AG10803 (cell line): ENCODE measurements at places on chromosomes 7 and 10.

- peak; percentile 8 for DNase-seq
Observed at GRCh38 chr7:87702326-87702725, 74.1 kb downstream of the RUNDC3B start.

GRCh38 chr10:73746721-73747120, 2.5 kb downstream of the SEC24C start:
- DNase-seq = no peak

- DNase-seq = no peak
Observed at GRCh38 chr7:155882596-155882995, 70.3 kb upstream of the SHH start.

DNA sequence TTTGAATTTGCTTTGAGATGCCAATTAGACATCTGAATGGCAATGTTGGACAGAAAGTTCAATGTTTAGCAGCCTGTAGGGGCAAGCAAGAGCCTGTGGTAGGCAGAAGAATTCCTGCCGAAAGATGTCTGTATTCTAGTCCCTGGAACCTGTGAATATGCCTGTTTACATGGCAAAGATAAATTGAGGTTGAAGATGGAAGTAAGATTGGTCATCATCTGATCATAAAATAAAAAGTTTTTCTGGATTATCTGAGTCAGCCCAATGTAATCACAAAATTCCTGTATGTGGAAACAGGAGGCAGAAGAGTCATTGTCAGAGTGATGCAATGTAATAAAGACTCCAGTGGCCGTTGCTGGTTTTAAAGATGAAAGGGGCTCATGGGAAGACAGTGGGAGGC, 430.5 kb downstream of the MDFIC start:
- DNase-seq = peak; percentile 78

GRCh38 chr7:75616421-75617167, 122.1 kb downstream of the HIP1 start:
- no peak for DNase-seq

DNA sequence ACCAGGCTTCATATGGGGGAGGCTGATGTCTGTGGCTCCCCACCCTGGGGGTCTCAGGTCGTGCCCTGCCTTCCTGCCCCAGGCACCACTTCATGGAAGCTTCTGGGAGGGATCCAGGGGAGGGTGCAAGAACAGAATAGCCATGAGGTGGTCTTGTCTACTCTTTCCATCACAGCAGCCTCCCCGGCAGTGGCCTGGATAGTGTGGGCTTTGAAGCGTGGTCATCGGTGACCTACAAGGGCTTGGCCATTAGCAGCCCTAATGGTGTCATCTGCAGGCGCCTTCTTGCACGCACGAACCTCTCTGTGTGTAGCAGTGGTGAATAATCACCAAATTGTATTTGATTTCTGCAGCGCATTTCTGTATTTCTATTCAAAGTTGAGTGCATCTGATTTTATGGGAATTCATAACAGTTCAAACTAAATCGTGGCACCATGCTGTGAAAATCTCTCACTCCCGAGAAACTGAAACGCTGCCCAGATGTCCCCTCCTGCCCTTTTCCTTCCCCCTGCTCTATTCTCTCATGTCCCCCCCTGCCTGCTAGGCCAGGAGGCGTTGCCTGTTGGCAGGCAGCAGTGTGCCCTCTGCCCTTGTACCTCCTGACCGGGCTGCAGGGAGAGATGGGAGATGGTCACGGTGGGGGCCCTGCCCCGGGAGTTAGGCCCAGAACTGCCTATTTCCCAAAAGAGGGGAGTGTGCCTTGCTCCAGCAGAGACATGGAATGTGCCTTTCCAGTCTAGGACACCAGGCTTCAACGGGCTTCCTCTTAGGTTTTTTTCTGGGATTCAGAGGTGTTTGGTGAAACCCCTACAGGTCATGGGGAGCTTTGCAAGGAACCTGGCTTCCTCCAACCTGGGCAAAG, 34.8 kb downstream of the CDH23 start:
- DNase-seq = no peak

DNA sequence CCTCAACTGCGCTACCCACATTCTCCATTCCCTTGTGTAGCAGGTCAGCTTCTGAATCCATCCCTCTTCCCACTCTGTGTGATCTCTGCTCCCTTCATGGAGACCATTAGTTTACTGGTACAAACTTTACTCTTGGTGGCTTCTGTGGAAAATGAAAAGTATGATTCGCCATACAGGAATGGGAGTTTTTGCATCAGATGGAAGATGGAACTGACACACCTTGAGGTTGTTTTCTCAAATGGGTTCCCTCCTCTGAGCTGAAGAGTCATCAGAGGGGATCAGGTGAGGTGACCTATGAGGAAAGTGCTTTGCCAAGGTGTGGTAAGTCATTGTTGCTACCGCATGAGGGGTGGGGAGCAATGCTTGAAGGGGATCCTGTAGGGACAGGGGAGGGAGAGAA, 266.8 kb downstream of the INHBA start:
- no peak for DNase-seq

- DNase-seq = no peak
Observed at GRCh38 chr10:96295475-96295874, 8.8 kb upstream of the DNTT start.

DNA sequence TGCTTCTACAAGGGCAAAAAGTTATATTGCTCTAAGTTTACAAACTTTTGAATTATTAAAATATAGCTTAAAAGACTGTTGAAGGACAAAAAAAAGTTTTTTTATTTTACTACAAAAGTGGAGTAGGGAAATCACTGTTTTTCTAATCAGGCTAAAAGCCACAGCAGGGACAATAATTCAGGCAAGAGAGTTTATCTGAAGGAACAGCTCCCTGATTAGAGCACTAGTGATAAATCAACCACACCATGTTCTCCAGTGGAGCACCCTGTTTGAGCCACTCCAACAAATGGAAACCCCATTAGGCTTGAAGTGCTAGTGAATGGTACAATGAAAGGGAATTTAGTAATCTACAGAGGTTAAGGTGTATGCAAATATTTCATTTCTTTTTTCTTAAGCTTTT, 357.1 kb downstream of the SEMA3D start:
- no peak for DNase-seq

- DNase-seq = no peak
Observed at GRCh38 chr7:44650772-44651171, 44.3 kb downstream of the OGDH start.

DNA sequence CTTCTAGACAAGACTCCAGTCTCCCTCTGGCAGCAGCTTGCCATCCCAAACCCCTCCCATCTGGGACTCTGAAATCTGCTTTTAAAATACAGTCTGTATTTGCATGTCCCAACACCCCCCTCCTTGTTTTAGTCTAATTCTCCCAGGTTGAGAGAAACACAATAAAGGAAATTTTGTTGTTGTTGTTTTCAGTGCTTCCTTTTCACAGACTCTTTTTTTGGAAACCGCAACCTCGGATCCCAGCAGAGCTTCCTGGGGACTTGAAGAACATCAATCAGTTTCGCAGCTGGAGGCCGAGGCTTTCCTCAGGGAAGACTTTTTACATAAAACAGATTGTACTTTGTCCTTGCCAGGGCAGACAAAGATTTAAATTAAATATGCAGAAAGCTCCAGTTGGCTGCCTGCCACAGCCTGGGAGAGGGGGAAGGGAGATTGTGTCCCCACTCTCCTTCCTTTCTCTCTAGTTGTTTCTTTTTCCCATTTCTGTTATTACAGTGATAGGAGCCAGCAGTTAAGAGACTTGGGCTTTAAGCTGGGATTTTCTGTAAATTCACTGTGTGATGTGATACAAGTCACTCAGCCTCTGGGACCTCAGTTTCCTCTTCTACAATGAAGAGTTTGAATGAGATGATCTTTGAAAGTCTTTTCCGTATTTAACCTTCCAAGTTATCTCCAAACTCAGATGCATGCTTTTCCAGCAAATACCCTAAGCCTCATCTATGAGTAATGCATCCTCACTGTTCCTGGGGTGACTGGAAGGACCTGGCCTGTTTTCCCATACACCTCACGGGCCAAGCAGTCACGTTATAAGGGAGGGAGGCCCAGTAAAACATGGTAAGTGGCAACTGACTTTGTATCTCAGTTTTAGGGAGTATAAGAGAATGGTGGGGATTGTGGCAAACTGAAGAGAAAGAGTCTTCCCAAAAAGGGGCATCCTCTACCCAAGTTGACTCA, 192.3 kb downstream of the REEP3 start:
- peak; percentile 62 for DNase-seq

GRCh38 chr7:47621979-47622561, 40.2 kb upstream of the TNS3 start:
- DNase-seq = peak; percentile 31
